ENCODE measurements at places on chromosomes 13 and 19.

GRCh38 chr13:113724780-113725315 is 34.2 kb upstream of the TMEM255B start:
- DNase-seq: peak; percentile 94

DNA sequence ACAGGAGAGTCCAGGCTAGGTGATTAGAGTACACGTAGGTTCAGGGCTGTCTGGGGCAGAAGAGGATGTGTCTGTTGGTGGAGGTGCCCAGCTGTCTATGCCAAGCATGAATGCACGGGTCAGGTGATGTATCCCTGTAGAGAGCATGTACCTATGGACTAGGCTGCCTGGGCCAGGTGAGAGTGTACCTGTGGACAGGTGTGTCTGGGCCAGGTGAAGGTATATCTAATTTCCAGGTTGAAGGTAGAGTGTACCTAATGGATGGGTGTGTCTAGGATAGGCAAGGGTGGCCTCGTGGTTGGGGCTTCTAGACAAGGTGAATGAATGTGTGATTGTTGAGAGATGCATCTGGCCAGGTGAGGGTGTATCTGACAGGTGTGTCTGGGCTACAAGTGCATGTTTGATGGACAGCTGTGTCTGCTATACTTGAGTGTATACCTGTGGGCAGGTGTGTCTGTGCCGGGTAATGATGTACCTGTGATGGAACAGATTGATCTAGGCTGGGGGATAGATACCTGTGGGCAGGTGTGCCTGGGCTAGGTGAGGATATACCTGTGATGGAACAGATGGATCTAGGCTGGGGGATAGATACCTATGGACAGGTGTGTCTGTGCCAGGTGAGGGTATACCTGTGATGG is 15.5 kb upstream of the ZNF414 start:
- DNase-seq: no peak

GRCh38 chr13:110525328-110526319 is 35.9 kb downstream of the RAB20 start:
- peak; percentile 48 for DNase-seq

DNA sequence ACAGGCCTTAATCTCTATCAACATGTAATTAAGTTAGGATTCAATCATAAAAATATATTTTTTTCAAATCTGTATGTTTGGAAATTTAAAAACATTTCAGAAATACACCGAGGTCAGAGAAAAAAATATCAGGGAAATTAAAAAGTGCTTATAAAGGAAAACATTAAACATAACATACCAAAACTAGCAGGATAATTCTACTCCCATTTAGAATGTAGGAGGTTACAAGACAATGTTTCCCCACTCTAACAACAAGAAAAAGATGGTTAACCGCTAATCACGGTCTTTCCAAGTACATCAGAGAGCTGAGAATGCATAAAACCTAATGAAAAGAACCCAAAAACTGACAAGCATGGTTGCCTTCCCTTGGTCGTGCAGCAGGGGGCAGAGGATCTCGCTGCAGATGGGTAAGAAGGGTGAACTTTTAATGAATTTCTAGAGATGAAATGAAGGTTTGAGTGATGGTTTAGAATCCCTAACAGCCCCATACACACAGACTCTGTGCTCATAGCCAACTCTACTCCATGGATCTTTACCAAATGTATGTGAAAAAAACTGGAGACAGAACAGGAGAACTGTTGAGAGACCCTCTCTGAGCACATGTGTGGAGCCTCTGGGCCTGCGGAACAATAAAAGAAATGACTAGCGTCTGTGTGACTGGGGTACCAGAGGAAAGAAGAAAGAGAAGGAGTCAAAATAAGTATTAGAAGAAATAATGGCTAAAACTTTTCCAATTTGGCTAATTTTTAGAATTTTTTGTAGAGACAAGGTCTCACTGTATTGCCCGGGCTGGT is 51.3 kb upstream of the LSM14A start:
- DNase-seq: peak; percentile 47

- DNase-seq: no peak
Observed at GRCh38 chr13:75365724-75366173, 116.2 kb downstream of the TBC1D4 start.

Data from naive thymus-derived CD8-positive, alpha-beta T cell (primary cell).